ENCODE measurements at places on chromosomes 12 and 14. TPM values are rescaled to one million over a fixed set of nuclear protein-coding genes. Genes with fewer than 3 reads are reported as not detected.

DNA sequence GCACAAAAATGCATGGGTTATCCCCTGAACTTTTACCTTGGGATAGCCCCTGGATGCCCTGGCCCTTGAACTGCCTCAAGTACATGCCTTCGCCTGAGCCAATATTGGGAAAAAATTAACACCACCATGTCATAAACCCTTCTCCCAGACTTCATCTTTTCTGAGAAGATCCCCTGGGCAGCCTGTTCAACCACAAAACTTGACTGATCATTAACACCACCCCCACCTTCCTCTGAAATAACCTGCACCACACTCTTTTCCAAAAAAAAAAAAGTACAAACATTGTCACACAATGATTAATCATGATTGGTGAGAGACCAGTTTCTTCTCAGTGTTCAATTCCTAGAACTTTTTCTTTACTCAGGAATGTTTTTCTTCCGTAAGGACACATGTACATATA, 217.9 kb downstream of the PAX9 start:
- DNase-seq: no peak

- no peak for DNase-seq
Observed at GRCh38 chr12:114263056-114263805, 142.7 kb downstream of the TBX5 start.

The CACNA1C gene
- total RNA-seq: 2.4 TPM

The ASB2 gene
- total RNA-seq: 0.69 TPM

The ACVRL1 gene
- total RNA-seq: 33.6 TPM

DNA sequence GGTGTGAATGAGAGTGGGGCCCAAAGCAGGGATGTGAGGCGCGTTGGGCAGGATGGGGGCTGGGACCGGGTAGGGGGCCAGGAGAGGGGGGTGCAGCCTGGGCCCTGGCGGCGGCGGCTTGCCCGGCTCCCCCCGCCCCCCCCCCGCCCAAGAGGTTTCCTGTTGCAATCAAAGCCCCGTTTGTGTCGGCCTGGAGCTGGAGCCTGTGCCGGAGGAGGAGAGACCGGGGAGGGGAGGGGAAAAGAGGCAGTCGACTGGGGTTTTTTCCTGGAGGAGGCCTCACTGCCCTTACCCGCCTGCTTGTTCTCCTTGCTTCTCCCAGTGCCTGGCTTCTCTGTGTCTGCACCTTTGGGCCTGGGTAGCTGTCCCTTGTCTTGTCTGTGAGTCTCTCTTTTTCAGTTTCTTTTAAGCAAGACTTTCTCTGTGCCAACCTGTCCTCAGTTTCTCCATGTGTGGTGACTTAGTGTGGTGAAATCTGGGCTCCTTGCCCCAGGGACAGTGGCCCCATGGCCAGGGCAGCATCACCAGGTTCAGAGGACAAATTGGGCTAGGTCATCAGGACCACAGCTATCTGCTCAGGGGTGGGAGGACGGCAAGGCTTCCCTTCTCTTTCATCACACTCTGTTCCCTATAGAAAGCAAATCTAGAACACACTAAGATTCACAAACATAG, 8.5 kb downstream of the RARG start:
- peak; percentile 27 for DNase-seq

GRCh38 chr12:104938371-104938770, 19.7 kb downstream of the SLC41A2 start:
- DNase-seq: no peak

DNA sequence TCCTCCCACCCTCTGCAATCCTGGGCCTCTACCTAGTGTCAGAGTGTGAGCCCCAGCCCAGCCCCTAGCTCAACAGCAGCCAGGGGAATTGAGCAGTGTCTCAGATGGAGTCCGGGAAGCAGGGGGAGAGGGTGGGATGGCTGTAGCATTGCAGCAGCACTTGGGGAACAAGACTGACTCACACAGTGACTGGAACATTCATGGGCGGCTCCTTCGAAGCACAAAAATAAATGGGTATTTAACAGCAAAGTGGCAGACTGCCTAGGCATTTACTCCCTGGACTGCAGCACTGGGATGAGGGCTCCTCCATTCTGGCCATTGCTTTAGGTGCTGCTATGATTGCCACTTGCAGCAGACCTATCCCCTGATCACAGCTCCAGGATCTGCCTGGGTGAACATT, 46.0 kb upstream of the STK38L start:
- DNase-seq: no peak

DNA sequence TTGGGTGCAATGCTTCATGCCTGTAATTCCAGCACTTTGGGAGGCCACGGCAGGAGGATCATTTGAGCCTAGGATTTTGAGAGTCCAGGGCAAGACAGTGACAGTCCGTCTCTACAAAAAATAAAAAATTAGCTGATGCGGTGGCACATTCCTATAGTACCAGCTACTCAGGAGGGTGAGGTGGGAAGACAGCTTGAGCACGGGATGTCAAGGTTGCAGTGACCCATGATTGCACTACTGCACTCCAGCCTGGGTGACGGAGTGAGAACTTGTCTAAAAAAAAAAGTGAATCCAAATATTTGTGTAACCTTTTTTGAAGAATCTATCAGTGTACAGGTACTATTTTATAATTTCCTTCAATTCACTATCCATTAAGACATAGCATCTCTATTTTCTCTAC, 112.5 kb downstream of the DENND5B start:
- DNase-seq: peak; percentile 26

GRCh38 chr14:99715266-99716000, 31.3 kb downstream of the CYP46A1 start:
- no peak for DNase-seq

The IGFBP6 gene
- 504 TPM for total RNA-seq

The STYK1 gene
- not detected for total RNA-seq

- DNase-seq: peak; percentile 9
Observed at GRCh38 chr12:39581592-39581991, 38.0 kb downstream of the ABCD2 start.

- DNase-seq: no peak
Observed at GRCh38 chr12:78034025-78034424, 203.3 kb downstream of the NAV3 start.

The MYH6 gene
- not detected for total RNA-seq

DNA sequence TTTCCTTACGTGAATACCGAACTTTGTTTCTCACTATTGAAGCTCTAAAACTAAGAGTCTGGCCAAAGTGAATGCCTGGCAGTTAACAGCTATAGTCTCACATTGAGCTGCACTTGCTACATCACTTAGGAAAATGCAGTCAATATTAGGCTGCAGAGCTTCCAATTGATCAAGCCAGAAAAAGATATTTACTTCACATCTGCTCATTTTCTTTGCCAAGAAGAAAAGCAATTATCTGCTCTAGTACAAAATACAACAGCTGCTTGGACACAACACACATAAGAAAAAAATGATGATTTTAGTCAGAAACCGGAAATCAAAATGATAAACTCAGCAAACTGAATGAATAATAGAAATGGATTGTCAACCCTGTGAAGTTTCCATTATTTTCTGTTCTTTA, 45.4 kb downstream of the TMTC1 start:
- DNase-seq: no peak

DNA sequence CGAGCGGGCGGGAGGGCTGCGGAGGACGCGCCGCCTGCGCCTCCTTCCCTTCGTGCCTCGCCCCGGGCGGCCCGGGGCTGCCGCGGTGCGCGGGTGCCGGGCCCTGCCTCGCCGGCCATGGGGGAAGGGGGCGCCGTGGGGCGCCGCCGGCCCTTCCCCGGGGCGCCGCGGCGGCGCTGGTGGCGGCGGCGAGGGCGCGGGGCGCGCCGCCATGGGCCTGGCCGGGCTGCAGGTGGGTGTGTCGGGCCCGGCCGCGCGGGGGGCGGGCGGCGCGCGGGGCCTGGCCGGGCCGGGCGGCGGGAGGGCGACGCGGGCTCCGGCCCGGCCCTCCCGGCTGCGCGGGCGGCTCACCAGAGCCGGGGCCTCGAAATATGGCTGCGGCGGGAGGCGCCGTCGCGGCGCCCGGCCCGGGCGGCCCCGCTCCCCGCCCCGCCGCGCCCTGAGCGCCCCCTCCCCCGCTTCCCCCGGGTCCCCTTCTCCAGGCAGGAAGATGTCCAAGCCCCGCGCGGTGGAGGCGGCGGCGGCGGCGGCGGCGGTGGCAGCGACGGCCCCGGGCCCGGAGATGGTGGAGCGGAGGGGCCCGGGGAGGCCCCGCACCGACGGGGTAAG, 5.1 kb downstream of the KMT5A start:
- no peak for DNase-seq

DNA sequence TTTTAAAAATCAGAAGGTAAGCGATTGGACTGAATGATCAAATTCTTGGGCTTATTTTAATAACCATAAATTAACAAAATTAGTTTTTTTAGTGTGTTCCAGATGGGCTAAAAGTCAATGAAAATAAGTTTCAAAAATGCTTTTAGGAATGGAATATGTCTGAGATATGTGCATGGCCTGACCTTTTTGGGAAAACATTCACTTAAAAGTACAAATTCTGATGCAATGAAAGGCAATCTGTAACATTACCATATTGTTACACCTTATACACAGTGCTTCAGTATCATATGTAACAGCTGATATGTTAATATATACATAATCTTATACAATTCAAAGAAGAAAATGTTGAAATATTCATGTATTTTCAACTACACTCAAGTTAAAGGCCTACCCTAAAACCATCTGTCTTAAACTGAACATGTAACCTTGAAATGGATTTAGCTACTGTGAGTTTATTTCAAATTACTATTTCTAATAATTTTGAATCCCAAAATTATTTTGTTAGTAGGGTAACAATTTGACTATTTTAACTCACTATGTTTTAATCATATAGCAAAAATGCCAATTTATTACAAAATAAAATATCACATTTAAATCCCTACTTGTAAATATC, 84.8 kb downstream of the EEA1 start:
- no peak for DNase-seq

DNA sequence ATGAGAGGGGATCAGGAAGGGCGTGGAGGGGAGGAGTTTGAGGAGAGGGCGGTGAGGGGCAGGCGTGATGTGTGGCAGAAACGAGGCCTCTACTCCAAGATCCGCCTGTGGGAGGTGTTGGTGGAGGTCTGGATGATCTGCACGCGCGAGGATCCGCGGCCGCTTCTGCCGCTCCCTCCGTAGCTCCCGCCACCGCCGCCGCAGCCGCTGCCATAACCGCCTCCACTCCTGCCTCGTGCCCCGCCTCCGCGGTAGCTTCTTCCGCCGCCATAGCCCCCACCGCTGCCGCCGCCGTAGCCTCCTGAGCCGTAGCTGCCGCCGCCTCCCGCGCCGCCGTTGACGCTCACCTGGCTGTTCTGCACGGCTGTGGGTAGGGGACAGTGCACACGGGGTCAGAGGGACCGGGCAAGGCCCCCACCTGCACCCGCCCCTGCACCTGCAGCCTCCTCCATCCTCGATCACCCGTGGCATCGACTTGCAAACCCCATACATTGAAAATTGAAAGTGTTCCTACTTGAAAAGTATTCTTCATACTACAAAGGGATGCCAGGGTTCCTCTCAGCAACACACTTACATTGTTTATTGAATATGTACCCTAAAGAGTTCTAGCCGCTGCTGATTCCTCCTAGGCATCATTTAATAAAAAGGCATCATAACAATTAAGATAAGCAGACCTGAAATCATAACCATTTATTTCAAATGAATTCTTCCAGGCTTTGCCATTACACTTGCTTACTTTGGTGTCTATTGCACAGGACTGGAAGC, 11.1 kb upstream of the KRT1 start:
- no peak for DNase-seq

The ESRRB gene
- total RNA-seq: not detected

DNA sequence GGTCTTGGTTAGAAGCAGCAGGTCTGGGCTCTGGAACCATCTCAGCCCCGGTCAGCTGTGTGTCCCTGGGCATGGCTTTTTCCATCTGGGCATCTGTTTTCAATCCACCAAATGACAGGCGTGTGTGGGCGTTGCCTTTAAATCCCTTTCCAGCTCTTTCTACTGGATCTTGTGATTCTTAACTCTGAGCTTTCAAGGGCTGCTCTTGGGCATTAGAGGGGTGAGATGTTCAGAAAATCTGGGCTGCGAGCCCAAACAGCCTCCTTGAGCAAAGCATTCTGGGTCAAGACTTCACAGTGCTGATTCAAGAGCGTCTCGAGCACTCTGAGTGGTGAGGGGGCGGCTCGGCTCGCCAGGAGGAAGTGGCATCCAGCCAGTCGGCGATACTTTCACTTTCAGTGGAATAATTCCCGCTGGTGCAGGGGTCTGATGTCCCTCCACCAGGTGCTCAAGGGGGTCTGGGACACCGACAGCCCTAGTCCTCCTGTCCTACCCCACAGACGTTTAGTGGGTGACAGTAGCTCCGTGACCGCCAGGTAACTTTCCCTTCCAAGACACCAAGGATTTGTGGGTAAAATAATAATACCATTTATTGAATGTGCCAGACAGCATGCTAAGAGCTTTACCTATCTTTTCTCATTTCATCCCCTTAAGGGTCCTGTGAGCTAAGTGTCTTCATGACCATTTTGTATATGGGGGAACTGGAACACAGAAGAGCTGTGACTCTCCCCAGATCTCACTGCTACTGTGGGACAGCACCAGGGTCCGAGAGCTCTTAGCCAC, 114.0 kb downstream of the PLXNC1 start:
- DNase-seq: peak; percentile 97

- peak; percentile 23 for DNase-seq
Observed at GRCh38 chr12:89707703-89708564, 704 bp downstream of the ATP2B1 start.

The DCN gene
- total RNA-seq: 983 TPM

DNA sequence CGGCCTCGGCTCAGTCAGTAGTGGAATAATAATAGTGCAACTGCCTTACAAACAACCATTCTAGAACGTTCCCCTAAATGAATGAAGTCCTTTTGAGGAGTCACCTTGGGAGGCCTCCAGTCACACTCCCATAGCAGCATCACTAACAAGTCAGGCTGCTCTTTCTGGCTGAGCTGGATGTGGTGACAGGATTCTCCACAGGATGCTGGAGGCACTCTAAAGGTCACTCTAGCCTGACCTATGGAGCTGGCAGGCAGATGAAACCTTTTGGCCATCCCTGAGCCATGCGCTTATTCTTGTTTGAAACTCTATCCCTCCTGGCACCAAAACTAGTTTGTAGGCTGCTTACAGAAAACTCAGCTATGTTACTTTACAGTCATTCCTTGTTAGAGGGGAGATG, 17.9 kb upstream of the TFCP2 start:
- DNase-seq: no peak

- no peak for DNase-seq
Observed at GRCh38 chr14:75518625-75519024, 3.6 kb upstream of the BATF start.

DNA sequence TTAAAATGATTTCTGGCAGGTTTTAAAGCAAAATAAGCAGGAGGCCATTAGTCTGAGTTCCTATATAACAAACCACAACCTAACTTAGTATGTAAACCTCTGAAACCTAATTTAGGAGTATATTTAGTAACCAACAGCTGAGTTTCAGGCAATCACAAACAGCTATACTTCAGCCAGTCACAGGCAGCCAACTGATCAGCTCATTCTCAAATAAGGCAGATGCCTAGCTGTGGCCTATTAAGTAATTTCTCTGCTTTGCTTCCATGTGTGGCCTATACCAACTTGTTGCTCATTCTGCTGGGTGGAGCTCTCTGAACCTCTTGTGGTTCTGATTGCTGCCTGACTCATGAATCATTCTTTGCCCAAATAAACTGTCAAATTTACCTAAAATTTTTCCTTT, 408.9 kb upstream of the FBXO33 start:
- no peak for DNase-seq

Data from adrenal gland (tissue), 19 donors.